ENCODE measurements at places on chromosomes 11 and 22.

- peak; percentile 34 for DNase-seq
Observed at GRCh38 chr11:115699733-115700132, 195.5 kb upstream of the CADM1 start.

GRCh38 chr22:27801616-27802345 lies at the start of gene MN1:
Gene MN1, minus strand, starts transcription at chr22:27801756. Its CDS starts 1,213 bp downstream, at chr22:27800543.
- peak; percentile 56 for DNase-seq

GRCh38 chr11:125155100-125155444 lies 9.5 kb upstream of the PKNOX2 start:
- no peak for DNase-seq

- no peak for DNase-seq
Observed at GRCh38 chr11:69380451-69380901, 86.5 kb downstream of the MYEOV start.

GRCh38 chr11:128628325-128628673 lies 40.9 kb upstream of the ETS1 start:
- DNase-seq: no peak

DNA sequence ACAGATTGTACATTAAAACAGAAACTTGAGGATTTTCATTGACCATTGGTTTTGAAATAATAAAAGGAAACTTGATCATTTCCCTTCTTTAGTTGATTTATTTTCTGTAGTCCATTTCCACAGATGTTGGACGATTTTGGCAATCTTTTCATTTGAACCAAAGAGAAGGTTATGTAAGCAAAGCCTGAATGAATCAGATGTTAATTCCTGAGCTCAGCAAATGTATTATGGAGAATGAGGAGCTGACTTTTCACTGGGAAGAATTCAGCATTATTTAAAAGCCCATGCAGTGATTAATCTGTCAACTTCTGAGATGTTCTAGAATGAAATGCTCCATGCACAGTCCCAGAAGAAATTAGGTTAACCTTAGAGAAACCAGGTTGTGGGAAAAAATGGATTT lies 29.0 kb downstream of the ELMOD1 start:
- DNase-seq: no peak

GRCh38 chr11:12119502-12119901 lies 9.1 kb downstream of the MICAL2 start:
- no peak for DNase-seq

GRCh38 chr11:12698048-12698447 lies 23.8 kb downstream of the TEAD1 start:
- DNase-seq: no peak

DNA sequence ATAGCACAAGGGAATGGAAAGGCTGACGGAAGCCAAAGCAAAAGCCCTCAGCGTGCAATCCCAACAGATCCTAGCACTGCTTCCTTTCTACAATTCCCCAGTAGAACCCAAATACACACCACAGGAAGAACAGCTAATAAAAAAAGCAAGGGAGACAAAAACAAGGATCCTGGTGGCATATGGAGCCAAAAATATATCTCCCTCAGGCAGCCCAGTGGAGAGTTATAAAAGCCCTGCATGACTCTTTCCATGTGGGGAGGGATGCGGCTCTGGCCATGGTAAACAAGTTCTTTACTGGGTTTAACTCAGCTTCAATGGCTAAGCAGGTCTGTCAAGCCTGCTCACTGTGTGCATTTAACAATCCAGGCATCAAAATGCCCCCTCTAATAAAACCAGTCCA lies 88.1 kb downstream of the PIWIL4 start:
- peak; percentile 6 for DNase-seq

DNA sequence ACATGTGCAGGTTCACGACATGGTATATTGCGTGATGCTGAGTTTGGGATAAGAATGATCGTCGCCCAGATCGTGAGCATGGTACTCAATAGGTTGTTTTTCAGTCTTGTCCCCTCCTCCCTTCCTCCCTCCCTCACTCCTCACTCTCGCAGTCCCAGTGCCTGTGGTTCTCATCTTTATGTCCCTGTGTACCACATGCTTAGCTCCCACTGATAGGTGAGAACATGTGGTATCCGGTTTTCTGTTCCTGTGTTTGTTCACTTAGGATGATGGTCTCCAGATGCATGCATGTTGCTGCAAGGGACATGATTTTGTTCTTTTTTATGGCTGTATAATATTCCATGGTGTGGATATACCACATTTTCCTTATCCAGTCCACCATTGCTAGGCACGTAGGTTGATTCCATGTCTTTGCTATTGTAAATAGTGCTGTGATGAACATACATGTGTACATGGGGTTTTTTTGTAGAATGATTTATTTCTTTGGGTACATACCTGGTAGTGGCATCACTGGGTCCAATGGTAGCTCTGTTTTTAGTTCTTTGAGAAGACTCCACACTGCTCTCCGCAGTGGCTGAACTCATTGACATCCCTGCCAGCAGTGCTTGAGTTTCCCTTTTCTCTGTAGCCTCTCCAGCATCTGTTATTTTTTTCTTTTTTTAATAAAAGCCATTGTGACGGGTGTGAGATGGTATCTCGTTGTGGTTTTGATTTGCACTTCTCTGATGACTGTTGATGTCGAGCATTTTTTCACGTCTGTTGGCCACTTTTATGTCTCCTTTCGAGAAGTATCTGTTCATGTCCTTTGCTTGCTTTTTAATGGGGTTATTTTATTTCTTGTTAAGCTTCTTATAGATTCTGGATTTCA lies 16.4 kb downstream of the ZBED4 start:
- no peak for DNase-seq

- DNase-seq: no peak
Observed at GRCh38 chr22:44409974-44410316, 88.1 kb downstream of the RTL6 start.

DNA sequence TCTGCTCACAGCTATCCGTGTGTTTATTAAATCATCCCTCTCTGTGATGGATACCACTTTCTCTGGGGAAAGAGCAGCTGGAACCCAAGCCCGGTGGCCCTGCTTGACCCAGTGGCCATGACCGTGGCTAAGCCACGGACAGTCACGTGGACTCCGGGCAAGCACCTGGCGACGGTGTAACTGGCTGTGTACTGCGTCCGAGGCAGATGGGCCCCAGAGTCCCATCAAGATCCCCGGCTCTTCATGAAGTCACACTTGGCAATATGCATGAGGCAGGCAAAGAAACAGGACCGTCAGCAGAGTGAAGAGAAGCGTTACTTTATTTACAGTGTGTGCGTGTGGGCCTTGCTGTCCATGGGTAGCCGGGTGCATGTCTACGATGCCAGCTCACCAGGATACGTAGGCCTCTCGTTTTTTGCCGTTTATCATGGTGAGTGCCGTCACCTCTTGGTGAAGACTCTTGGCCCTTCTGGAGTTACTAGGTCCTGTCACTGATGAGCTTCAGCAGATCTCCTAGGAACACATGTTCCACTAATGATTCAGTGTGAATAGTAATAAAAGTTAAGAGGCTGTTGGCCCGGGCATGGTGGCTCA lies 366.3 kb downstream of the TBC1D22A start:
- DNase-seq: no peak

GRCh38 chr11:78166855-78167469 lies 21.5 kb downstream of the KCTD21 start:
- DNase-seq: no peak

DNA sequence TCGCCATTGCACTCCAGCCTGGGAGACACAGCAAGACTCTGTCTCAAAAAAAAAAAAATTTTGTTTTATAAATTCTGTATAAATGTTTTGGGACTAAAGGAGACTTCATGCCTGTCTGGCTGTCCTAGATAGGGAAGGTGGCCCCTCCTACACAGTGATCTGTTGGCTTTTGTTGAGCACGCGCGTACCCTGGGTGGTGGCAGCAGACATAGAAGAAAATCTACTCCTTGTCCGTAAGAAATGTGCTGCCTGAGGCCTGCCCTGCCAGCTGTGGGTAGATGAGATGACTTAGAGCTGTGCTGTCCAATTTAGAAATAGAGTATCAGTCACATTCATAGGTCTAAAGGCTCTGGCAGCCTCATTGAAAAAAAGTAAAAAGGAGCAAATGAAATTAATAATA lies 37.0 kb downstream of the AP2A2 start:
- DNase-seq: no peak

GRCh38 chr22:24104307-24105012 lies 76.8 kb upstream of the SUSD2 start:
- DNase-seq: no peak

GRCh38 chr11:92765965-92766371 lies 203.5 kb upstream of the MTNR1B start:
- DNase-seq: peak; percentile 10

GRCh38 chr22:48784701-48785503 lies 1042.8 kb downstream of the BRD1 start:
- DNase-seq: no peak

DNA sequence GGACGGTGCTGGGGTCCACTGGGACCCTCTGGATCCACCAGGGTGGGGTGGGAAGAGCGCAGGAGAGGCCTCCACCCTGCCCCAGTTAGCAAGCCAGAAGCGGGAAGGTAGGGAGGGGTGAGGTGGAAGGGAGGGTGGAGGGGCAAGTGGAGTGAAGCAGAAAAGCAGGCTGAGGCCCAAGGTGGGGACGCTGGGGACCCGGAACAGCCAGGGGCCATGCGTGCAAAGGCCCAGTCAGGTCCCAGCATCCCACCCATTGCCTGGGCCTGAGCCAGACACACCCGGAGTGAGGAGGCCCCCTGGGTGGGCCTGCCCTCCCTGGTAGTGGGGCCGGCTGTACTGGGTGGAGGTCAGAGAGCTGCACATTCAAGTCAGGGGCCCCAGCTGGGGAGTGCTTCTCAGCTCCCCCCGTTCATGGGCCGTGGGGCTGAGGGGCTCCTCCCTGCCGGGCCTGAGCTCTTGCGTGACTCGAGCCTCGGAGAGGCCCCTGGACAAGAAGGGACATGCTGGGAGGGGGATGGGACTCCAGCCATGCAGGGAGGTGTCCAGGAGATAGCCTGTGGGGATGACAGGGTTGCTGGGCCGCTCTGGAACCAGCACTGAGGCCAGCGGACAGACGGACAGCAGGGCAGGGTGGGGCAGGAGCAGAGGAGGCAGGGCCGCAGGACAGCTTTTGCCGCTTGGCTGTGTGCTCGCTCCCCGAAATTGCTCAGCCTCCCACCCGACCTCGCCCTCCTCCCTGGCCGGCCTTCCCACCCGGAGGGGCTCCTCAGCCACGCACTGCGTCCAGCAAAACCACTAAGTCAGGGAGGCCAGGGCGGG lies 7.7 kb downstream of the TNNT3 start:
- DNase-seq: no peak

DNA sequence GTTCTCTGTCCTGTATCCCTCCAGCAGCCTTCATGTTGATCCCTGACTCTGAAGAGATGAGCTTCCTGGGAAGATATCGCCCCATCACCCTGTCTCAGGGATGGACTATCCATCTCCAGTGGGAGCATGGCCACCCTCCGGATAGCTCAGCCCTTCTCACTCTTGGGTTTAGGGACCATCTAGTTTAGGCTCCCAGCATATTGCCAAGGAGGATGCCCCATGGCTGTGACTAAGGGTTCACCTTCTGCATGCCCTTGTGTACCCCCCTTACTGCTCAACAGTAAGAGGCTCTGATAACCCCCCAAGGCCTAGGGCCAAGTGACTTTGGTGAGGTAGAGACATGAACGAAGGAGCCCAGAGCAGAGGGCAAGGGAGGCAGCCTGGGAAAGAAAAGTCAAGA lies 1.3 kb downstream of the TMPRSS13 start:
- DNase-seq: no peak

- DNase-seq: no peak
Observed at GRCh38 chr11:113579292-113579940, 104.2 kb upstream of the DRD2 start.

GRCh38 chr11:119195680-119196079 lies 10.4 kb downstream of the NHERF4 start:
- peak; percentile 80 for DNase-seq

DNA sequence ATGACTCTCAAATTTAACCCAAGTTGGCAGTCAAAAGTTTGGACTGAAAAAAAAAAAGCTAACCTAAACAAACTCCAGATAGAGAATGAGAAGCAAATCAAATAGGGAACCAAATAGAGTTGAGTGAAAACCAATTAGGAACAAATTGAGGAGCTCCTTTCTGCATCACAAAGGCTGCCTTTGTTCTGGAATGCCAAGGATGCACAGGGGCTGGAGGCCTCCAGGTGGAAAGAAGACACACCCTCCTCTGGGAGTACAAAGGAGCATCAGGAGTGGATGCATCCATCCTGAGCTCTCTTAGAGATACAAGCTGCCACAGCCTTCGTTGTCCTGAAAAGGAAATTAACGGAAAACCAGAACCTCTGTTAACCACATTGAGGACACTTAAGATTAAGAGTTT lies 73.3 kb downstream of the MRGPRX1 start:
- no peak for DNase-seq

DNA sequence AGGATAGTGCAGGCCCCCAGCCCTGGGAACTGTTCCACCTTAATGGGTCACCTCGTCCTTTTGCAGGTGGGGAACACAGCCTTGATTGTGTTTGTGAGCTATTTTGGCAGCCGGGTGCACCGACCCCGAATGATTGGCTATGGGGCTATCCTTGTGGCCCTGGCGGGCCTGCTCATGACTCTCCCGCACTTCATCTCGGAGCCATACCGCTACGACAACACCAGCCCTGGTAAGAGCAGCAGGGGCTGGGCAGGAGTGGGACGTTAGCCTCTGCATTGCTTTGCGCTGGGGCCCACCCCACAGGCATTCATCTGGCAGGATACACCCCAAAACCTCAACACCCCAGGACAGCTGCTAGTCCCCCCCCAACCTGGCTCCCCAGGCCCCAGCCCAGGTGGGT lies 14.8 kb downstream of the SLCO2B1 start:
- DNase-seq: no peak

DNA sequence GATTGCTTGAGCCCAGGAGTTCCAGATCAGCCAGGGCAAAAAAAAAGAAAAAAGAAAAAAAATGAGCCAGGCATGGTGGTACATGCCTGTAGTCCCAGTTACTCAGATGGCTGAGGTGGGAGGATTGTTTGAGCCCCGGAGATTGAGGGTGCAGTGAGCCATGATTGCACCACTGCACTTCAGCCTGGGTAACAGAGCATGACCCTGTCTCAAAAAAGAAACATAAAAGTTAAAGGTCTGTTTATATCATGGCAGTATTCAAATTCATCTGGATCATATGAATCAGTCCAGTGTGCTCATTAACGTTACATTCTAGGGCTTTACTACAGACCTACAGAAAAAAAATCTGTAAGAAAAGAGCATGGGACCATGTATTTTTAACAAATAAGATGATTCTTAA lies 13.9 kb downstream of the HSD17B12 start:
- no peak for DNase-seq

DNA sequence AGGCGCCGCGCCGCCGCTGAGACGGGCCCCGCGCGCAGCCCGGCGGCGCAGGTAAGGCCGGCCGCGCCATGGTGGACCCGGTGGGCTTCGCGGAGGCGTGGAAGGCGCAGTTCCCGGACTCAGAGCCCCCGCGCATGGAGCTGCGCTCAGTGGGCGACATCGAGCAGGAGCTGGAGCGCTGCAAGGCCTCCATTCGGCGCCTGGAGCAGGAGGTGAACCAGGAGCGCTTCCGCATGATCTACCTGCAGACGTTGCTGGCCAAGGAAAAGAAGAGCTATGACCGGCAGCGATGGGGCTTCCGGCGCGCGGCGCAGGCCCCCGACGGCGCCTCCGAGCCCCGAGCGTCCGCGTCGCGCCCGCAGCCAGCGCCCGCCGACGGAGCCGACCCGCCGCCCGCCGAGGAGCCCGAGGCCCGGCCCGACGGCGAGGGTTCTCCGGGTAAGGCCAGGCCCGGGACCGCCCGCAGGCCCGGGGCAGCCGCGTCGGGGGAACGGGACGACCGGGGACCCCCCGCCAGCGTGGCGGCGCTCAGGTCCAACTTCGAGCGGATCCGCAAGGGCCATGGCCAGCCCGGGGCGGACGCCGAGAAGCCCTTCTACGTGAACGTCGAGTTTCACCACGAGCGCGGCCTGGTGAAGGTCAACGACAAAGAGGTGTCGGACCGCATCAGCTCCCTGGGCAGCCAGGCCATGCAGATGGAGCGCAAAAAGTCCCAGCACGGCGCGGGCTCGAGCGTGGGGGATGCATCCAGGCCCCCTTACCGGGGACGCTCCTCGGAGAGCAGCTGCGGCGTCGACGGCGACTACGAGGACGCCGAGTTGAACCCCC lies 798 bp downstream of the BCR start:
- no peak for DNase-seq

Data from mucosa of gallbladder (tissue), 1 donor.